ENCODE measurements at places on chromosomes 2 and 18.
A peak's percentile ranks its signal among the peaks of the same experiment; 100 is the strongest.

DNA sequence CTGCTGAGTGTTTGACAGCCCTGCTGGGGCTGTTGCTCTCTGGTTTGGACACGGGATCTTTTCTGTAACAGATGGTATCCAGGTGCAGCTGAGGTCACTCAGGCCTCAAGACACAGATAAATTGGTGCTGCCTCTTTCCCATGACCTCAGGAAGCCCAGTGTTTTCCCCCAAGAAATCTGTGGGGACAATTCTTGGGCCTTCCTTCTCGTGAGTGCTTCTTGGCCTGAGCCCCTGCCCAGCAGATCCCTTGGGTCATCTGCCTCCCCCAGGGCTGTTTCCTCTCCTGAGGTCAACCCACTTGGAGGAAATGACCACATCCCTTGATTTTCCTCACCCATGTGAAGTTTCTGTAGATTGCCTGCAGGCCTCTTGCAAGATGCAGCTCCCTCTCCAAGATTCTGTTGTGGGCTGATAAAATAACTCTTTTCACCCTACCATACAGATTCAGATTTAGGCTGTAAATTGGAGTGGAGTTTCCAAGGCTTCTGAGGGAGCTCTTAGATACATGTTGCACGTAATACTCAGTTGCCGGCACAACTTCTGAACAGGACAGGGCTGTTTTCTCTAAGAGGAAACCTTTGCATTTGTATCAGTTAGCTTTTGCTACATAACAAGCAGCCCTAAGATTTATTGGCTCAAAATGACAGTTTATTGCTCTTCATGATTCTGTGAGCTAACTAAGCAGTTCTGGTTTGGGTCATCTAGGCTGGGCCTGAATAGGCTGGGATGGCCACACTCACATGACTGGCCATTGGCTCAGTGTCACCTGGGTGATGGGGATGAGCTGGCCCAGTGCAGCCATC is 13.1 kb downstream of the ZAP70 start:
- H3K27me3 ChIP-seq: no peaks in the 10 kb centered on the region
- H3K36me3 ChIP-seq: peaks cover 35% of the 10 kb centered on the region
- no peak overlapping the region for H3K4me3 ChIP-seq
- no peak for DNase-seq
- no peak overlapping the region for H3K27ac ChIP-seq

GRCh38 chr2:8475349-8476031 is 206.4 kb upstream of the ID2 start:
- no peaks in the 10 kb centered on the region for H3K27me3 ChIP-seq
- DNase-seq: peak; percentile 50
- no peaks in the 10 kb centered on the region for H3K36me3 ChIP-seq
- H3K4me1 ChIP-seq: peaks cover 84% of the 10 kb centered on the region
- peak overlapping the region; percentile 64 for H3K27ac ChIP-seq
- H3K4me3 ChIP-seq: peak overlapping the region; percentile 52

- no peaks in the 10 kb centered on the region for H3K36me3 ChIP-seq
- no peak for DNase-seq
- H3K27ac ChIP-seq: peak overlapping the region; percentile 20
- no peak overlapping the region for H3K4me3 ChIP-seq
- H3K4me1 ChIP-seq: no peaks in the 10 kb centered on the region
These were observed 87.2 kb downstream of the PHLPP1 start for GRCh38 chr18:62802523-62802922.

DNA sequence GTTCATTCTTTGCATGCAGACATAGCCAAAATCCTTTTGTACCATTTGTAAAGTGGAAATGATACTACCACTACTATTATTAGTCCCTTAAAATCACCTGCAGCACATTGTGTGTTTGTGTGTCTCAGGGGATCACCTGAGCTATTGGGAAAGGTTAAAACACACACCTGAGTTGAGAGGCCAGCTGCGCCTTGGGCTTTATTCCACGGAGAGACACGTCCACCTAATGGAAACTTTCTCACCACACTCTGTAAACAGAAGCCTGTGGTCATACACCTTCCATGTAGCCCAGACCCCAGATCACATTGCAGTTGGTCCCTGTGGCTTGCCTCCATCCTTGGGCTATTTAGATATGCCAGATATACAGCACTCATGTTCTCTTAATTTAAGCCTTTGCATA is 81.8 kb upstream of the SH3BP4 start:
- H3K27me3 ChIP-seq: peaks cover 6% of the 10 kb centered on the region
- peaks cover 8% of the 10 kb centered on the region for H3K36me3 ChIP-seq
- no peak for DNase-seq
- H3K4me1 ChIP-seq: no peaks in the 10 kb centered on the region
- no peak overlapping the region for H3K4me3 ChIP-seq

DNA sequence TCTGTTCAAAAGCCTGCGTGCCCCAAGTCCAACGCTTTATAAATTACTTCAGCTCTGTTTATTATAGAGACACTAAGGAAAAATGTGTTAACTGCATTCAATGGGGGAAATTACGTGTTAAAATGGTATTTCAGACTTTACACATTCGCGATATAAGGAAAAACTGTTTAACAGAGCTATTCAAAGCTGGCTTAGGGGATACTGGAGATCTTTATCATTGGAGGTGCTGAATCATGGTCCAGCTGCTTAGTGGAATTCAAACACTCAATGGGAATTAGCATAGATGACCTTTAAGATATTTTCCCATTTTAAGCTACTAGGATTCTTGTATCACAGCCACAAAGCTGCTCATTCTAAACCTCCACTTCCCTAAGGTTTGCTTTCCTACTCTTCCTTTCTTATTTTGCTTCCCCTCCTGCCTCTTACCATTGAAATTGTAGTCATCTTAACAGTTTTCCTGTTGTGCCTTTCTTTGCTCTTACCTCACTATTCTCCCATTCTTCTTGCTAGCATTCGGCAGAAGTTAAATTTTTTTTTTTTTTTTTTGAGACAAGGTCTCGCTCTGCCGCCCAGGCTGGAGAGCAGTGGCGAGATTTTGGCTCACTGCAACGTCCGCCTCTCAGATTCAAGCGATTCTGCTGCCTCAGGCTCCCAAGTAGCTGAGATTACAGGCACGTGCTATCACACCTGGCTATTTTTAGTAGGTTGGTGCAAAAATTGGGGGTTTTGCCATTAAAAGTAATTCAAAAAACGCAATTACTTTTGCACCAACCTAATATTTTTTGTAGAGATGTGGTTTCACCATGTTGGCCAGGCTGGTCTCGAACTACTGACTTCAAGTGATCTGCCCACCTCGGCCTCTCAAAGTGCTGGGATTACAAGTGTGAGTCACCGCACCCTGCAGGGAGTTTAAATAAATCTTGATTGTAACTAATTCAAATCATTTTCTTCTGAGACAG is 6.5 kb downstream of the SULT6B1 start:
- peaks cover 32% of the 10 kb centered on the region for H3K27me3 ChIP-seq
- no peaks in the 10 kb centered on the region for H3K36me3 ChIP-seq
- H3K27ac ChIP-seq: no peak overlapping the region
- H3K4me3 ChIP-seq: no peak overlapping the region
- no peak for DNase-seq

GRCh38 chr2:81196933-81197628 is 892.5 kb upstream of the LRRTM1 start:
- H3K4me1 ChIP-seq: no peaks in the 10 kb centered on the region
- no peaks in the 10 kb centered on the region for H3K27me3 ChIP-seq
- no peak for DNase-seq
- H3K36me3 ChIP-seq: peaks cover 9% of the 10 kb centered on the region
- H3K4me3 ChIP-seq: no peak overlapping the region
